ENCODE measurements at places on chromosomes 11 and 22.

DNA sequence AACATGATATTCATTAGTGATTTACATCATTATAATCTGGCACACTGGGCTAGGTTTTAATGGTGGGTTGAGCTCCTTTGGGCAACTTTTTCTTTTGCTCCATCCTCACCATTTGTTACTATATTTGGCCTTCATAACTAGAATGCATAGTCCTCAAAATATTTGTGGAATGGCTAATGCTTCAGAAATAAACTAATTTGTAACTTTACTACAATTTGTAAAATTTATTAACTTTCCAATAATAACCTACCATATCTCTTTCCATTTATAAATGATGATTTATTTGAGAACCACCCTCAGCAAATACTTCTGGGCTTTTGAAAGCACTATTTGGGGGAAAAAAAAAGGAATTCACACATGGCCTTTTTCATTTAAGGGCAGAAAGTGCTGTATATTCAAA is 79.7 kb downstream of the LARGE2 start:
- no peak for DNase-seq

- DNase-seq, result peak; percentile 0
Measured at GRCh38 chr22:21448627-21449416, 18.4 kb upstream of the TMEM191C start.

GRCh38 chr22:44633647-44634046 is 68.4 kb upstream of the PRR5 start:
- no peak for DNase-seq

- peak; percentile 64 for DNase-seq
Measured at GRCh38 chr11:102368472-102368871, 21.5 kb downstream of the BIRC2 start.

- DNase-seq, result no peak
Measured at GRCh38 chr22:23038902-23039301, 31.4 kb upstream of the GNAZ start.

All from activated CD4-positive, alpha-beta T cell treated with anti-CD3 and anti-CD28 coated beads, Interleukin-2, Interleukin-6, amounts not matched to agents 100 ng/mL and 50 ng/mL, durations not matched to agents 16 hours and 8 hours (primary cell).